ENCODE measurements at places on chromosomes 1 and 21. TPM values are rescaled to one million over a fixed set of nuclear protein-coding genes. Genes with fewer than 3 reads are reported as not detected.

GRCh38 chr21:14569026-14569621, 23.0 kb upstream of the SAMSN1 start:
- no peak for DNase-seq

DNA sequence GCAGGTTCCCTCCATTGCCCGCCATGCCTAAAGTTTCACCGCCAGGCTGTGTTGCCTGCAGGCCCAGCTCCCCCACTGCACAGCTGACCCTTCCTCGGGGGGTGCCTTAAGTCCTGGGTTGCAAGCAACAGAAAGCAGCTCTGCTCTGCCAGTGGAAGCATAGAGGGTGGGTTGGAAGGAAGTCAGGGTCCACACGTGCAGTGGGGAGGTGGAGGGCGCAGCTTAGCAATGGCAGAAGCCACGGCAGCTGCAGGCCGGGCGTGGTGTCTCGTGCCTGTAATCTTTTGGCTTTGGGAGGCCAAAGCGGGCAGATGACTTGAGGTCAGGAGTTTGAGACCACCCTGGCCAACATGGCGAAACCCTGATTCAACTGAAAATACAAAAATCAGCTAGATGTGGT, 106.3 kb upstream of the TMEM51 start:
- no peak for DNase-seq

DNA sequence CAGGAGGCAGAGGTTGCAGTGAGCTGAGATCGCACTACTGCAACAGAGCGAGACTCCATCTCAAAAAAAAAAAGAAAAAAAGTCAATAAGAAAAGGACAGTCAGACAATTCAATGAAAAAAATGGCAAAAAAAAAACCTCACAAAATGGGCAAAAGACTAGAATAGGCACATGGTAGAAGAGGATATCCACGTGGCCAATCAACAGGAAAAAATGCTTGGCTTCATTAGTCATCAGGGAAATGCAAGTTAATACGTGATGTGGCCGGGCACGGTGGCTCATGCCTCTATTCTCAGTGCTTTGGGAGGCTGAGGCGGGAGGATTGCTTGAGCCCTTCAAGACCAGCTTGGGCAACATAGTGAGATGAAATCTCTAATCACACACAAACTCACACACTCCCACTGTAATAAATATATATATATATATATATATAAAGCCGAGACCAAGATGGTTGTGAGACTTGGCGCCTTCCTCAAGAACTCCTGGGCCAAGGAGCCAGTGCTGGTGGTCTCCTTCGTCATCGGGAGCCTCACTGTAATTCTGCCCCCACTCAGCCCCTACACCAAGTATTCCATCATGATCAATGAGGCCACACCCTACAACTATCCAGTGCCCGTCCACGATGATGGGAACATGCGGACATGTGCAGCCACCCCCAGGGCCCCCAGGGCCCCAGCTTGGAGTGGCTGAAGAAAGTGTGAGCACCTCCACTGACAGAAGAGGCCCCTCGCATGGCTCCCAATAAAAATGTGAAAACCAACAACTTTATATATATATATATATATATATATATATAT, 22.9 kb upstream of the LEFTY2 start:
- DNase-seq, result no peak

- no peak for DNase-seq
Observed at GRCh38 chr21:44513389-44514217, 26.4 kb downstream of the KRTAP10-1 start.

GRCh38 chr1:20252587-20252986, 38.1 kb upstream of the VWA5B1 start:
- DNase-seq, result no peak

FMO1 gene
- total RNA-seq, result not detected

Data from naive thymus-derived CD4-positive, alpha-beta T cell (primary cell).